Dermis blood vessel endothelial cell (primary cell): ENCODE measurements at places on chromosomes 5 and 9.

DNA sequence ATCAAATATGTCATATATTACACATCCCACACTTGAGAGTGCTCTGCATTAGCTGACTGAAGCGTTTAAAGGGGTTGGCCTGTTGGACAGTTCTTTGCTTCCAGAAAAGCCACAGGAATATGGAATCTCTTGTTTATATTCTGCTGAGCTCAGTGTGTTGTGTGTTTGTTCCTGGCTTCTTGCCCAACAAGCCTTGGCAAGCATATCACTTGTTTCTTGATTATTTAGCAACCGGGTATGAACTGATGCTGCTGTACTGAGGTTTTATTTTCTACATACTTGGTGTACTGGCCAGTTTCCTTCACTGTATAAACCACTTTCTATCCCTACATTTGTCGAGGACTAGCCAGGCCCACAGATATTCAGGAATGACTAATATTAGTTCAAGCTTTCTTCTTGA, 378.9 kb downstream of the KCTD16 start:
- DNase-seq, result peak; percentile 4

GRCh38 chr9:137298401-137299202, 3.5 kb downstream of the NRARP start:
- DNase-seq, result peak; percentile 95

- no peak for DNase-seq
Observed at GRCh38 chr9:110240198-110240597, 16.1 kb downstream of the TXN start.

- DNase-seq, result peak; percentile 29
Observed at GRCh38 chr9:33676746-33677505, 118.4 kb upstream of the PRSS3 start.

- peak; percentile 71 for DNase-seq
Observed at GRCh38 chr9:6827439-6828145, 69.8 kb downstream of the KDM4C start.
